ENCODE measurements at places on chromosomes 7 and 10.
A peak's percentile ranks its signal among the peaks of the same experiment; 100 is the strongest.

- DNase-seq = no peak
Observed at GRCh38 chr7:57821438-57822382, 371.7 kb downstream of the ZNF716 start.

DNA sequence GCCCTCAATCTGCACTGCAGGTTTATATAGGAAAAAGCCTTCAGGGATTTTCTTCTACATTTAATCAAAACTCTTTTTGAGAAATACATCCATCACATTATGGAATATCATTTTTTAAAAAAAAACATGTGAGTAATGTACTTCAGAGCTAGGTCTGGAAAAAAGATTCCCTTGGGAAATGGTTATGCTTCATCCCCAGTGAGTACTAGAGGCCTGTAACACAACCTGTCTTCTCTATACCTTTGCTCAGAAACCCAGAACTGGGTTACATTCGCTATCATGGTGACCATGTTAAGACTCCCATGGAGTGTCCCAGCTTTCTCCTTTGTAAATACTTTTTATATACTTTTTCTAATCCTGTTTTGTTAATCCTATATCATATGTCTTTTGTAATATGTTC is 186.9 kb downstream of the LRRTM3 start:
- DNase-seq = no peak

DNA sequence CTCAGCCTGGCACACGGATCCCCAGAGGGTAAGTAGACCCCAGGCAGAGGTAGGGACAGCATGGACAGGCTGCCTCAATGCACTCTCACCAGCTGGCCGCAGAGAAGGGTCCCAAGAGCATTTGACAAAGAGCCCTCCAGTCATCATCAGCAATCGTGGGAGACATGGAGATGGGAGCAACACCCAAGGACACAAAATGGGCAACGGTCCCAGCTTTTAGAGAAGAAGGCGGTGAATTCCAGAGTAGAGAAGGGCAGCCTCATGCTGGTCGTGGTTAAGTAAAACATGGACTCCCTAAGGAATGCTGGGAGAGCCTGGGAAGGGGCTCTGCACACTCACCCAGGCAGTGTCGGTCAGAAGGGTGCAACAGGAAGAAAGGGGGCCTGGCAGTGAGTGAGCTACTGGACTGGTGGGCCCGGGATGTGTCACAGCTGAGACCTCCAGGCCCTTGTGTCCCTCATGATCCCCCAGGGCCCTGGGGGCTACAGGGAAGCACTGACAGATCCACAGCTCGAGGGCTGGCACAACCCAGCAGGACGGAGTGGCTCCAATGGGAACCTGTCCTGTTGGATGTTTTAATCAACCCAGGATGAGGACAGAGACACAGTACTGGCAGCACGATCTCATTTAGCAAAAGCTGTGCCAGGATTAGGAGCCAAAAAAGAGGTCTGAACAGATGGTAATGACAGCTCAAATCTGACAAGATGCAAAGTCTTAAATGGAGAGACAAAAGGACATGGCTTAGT is 147.1 kb downstream of the NEURL1 start:
- no peak for DNase-seq

DNA sequence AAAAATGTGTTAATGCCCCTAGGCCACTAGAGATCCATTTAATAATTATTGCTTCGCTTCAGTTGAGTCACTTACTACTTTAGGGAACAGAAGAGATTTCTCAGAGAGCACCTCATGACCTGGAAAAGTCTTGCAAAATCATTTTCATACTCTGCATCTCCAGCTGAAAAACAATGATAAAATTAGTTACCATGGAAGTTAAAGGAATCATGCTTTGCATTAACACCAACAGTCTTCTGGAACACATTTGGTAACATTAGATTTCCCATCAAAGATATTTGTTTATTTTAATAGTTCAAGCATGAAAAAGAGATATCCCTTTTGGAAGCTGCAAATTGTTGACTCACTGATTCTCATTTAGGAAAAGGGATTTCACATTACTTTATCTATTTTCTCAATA is 1.8 kb upstream of the STEAP2 start:
- DNase-seq = no peak

DNA sequence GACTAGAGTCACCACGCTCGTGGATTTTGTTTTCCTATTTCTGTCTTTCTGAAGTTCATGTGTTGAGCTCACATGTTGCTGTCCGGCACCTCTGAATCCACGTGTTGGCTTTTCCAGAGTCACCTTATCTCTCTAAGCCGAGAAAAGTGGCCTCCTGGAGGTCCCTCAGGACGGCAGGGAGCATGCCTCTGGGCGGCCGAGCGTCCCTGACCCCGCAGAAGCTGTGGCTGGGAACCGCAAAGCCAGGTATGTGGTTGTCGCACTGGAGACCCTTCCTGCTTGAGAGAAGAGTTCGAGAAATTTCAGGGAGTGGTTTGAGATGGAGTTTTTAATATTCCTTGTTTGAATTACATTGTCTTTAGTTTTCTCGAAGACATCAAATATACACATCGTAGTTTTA is 12.6 kb downstream of the IQCE start:
- no peak for DNase-seq

DNA sequence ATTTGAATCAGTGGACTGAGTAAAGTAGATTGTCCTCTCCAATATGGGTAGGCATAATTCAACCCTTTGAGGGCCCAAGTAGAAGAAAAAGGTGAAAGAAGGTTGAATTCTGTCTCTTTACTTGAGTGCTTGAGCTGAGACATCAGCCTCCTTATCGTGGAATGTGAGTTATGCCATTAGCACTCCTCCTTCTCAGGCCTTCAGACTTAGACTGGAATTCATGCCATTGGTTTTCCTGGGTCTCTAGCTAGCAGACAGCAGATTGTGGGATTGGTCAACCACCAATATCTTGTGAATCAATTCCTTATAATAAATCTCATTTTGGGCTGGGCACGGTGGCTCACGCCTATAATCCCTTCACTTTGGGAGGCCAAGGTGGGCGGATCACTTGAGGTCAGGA is 89.2 kb downstream of the CUL2 start:
- no peak for DNase-seq

GRCh38 chr7:116052006-116052405 is 21.4 kb upstream of the TFEC start:
- DNase-seq = no peak

GRCh38 chr7:45501791-45502190 is 72.4 kb upstream of the ADCY1 start:
- DNase-seq = no peak

- no peak for DNase-seq
Observed at GRCh38 chr10:89391907-89392756, at the start of gene IFIT1. IFIT1 (plus strand) TSS chr10:89392623; CDS start chr10:89392713, 90 bp downstream.

GRCh38 chr10:5629303-5630111 is 36.9 kb downstream of the ASB13 start:
- peak; percentile 91 for DNase-seq

DNA sequence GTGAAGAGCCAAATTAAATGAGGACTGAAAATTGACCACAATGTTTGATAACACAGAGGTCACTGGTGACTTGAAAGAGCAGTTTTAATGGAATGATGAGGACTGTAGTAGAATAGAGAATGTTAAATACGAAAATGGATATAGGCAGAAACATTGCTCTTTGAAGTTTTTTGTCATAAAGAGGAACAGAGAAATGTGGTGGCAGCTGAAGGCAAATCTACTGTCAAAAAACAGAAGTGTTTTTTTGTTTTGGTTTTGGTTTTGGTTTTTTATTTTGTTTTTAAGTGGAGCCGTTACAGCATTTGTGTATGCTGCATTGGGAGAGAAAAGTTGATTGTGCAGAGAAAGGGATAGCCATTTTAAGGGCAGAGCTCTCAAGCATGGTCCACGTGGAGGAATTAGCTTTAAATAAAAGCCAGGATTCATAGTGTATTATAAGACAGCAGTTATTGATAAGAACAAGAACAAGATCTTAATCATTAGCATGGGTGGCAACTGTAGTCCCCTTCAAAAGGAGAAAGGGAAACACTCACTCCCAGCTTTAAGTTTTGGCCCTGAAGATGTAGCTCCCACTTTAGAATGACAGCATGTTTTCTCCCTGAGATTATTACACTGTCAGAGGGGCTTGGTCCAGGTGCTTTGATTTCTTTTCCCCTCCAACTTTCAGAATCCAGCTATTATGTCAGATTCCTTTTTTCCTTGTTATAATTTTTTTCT is 156.7 kb upstream of the BET1 start:
- DNase-seq = no peak

DNA sequence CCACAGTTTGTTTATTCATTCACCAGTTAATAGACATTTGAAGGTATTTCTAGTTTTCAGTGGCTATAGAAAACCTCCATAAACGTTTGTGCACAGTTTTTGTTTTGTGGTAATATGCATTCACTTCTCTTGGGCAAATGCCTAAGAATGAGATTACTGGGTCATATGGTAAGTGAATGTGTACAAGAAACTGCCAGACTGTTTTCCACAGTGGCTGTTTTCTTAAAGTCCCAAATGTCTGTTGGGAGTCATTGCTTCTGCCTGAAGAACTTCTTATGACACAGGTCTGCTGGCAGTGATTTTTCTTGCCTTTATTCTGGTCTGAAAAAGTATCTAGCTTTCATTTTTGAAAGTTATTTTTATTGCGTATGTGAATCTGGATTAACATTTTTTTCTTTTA is 35.5 kb downstream of the NHLRC2 start:
- no peak for DNase-seq

DNA sequence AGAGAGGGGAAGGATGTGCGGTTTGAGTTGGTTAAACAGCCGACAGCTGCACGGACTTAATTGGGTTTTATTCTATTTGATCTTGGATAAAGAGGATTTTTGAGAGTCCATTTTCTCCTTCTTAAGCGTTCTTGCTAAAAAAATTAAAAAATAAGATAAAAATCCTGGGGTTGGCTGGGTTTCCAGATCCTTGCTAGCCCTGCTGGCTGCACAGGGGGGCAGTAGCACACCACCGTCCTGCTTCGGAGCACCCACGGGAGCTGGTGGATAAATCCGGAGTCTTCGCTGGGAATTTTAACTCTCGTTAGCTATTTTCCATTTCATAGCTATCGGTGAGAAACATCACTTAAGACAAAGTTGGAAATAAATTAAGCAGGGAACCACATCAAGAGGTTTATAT is 792.0 kb downstream of the TYW1 start:
- DNase-seq = no peak

- DNase-seq = no peak
Observed at GRCh38 chr7:76238326-76238725, 36.6 kb downstream of the SRRM3 start.

DNA sequence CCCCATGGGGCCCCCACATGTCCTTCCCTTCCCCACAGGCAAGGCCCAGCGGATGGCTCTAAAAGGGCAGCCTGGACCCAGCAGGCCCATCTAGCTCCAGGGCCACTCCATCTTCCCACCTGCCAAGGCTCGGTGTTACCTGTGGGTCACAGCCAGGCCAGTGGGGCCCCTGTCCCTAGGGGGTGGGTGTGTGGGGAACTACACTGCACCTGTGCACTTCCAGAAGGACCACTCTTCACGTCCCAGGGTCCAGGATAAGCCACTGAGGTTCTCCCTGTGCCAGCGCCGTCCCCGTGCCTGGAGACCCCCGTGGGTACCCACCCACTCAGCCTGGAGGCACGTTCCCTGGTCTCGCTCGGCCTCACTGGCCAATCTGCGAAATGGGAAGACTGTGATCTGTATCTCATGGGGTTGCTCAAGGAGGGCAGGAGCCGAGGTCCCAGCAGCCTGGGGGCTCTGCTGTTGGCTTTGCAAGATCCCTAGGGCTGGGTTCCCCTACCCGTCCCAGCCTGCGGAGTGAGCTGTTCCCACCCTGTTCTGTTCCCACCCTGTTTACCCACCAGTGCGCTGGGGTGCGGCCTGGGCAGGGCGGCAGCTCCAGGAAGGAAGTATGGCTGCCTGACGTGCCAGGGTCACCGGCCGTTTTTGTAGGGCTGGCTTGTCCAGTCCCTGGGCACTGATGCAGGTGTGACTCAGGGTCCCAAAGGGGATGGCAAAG is 4.6 kb downstream of the PWWP2B start:
- DNase-seq = no peak

- no peak for DNase-seq
Observed at GRCh38 chr7:150439967-150440366, 10.5 kb upstream of the GIMAP8 start.

DNA sequence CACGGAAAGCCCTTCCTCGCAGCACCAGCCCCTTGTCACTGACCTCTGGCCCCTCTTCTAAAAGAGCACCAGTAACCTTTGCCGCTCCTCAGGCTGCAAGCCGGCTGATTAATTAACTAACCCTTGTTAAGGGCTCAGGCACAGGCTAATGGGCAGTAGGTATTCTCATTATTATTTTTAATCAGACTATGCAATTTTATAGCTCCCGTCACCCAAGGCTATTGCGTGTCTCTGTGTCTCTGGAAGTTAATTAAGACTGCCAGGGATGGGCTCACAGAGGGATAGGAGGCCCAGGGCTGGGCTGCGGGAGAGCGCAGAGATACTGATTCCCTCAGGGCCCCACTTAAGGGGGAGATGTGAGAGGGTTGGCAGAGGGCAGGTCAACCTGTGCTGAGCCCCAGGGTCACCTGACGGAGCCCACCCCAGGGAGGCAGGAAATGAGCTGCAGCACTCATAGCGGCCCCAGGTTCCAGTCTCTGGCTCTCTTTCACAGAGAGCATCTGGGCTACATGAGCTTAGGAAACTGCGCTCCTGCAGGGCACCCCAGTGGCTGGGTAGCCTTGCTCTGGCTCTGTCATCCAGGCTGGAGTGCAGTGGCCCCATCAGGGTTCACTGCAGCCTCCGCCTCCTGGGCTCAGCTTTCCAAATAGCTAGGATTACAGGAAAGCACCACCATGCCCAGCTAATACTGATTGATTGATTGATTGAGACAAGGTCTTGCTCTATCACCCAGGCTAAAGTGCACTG is 92.2 kb upstream of the LRRC4 start:
- no peak for DNase-seq

DNA sequence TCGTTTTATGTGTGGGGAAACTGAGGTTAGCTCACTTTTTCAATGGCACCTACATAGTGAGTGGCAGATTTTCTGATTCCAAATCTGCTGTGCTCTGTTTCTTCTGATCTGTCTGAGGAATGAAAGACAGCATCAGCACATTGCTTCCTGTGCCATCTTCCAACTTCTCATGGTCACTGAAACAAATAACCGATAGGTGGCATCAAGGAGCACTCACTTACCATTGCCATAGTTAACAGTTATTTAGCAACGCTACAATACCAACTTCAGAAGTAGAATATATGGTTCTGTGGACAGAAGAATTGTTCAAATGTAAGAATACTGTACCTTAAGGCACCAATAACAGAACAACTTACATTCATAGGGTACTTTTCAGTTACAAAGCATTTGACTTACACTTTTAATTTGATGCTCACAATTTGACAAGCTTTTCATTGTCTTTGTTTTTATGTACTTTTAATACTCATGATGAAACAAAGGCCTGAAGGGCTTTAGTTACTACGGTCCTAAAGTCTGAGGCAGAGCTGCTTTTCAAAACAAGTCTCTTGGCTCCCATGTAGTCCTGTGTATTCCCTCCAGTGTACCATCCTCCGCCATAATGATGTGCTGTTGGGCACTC is 228.9 kb upstream of the TCF7L2 start:
- DNase-seq = peak; percentile 30
